Fibroblast of skin of back (primary cell): ENCODE measurements at places on chromosomes 6 and 20.

DNA sequence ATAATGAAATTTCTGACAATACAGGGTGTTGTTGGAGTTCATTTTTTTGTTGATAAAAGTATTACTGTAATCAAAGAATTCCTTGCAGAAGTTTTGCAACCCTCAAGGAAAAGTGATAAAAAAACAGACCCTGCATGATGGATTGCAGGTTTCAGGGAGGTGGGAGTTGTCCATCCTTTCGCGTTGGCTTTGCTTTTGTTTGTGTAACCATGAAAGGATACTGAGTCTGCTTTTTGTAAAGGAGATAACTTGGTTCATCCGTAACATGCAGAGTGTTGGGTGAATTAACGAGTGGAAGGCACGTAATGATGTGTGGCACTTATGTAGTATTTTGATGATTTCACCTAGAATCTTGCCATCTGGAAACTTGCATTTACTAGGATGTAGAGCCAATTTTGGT, 23.6 kb downstream of the FOXO3 start:
- no peak for DNase-seq

- DNase-seq: no peak
Measured at GRCh38 chr6:165229216-165229615, 80.2 kb downstream of the C6orf118 start.

DNA sequence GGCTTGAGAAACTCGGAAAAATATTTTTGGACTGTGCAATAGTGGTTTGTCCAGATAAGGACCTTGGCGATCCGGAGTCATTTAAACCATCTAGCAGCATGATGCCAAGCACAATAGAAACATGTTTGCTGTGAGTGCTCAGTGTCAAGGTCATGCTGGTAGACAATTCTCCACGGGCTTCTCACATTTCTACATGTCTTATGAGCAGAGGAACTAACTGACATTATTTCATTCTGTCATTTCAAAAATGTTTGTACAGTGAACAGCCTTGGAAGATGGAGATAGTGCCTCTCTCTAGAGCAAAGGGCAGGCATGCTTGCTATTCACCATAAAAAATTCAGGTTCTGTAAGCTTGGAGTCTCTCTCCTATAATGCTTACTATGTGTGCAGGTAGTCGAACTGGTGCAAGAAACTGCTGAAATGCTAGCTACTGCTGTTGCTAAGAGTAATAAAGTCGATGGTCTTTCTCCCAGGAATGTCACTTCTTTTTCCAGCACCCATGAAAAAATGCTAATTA, 25.4 kb upstream of the CCN2 start:
- DNase-seq: peak; percentile 92

DNA sequence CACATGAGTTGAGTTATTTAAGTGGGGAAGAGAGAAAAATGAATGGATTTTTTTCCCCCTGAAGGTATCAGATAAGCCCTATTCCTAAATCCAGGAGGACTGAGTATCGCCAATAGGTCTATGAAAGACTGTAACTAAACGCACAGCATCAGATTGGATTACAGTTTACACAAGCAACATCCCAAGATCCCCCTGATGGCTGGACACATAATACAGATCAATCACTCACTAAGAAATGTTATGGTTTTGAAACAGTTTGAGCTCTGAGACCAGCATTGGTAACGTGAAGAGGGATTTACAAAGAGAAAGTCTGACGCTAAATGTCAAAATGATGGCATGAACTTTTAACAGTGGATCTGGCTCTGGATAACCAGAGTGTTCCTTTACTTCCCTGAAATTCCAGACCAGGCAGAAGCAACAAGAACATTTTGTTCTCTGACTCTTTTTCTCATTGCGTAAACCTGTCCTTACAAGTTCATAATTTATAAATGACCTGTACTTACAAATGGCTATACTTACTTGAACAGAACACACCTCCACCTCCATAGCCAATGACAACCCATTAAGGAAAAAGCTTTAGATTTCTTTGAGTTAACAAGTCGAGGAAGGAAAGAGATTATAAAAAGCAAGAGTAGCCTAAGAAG, 131.8 kb upstream of the BEND3 start:
- no peak for DNase-seq

DNA sequence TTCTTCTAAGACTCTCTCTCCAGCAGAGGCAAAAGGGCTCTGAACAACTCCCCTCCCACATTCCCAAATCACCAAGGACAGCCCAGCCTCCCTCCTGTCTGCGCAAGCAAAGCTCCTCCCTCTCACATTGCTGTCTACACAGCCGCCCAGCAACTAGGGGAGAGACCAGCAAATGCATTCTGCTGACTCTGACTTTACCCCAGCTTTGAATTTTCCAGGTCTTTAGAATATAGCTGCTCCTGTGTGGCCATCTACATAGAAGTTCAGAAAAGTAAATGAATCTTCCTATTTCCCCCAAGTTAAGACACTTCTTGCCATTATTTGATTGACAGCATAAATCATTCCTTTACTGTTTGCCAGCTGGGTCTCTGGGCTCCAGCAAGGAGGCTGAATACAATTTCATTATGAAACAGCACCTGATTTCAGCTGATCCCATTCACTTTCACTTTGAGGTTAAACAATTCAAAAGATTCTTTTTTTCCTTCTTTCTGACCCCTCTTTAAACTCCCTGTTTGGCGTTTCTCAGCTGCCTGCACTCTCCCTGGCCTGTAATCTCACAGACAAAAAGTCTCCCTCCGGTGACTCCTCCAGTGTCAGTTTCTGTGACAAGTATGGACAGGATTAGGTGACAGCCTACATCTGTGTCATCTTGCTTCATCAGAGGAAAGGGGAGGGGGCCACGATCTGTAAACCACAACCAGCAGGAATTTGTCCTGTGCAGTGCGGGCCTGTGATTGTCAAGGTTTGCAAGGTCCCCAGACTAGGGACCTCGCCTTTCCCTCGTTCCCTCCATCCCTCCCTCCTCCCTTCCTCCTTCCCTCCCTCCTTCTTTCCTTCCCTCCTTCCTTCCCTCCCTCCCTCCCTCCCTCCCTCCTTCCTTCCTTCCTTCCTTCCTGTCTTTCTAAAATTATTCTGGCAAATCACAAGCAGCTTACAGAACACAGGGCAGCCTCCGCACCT, 205.6 kb upstream of the RIN2 start:
- DNase-seq: peak; percentile 27

DNA sequence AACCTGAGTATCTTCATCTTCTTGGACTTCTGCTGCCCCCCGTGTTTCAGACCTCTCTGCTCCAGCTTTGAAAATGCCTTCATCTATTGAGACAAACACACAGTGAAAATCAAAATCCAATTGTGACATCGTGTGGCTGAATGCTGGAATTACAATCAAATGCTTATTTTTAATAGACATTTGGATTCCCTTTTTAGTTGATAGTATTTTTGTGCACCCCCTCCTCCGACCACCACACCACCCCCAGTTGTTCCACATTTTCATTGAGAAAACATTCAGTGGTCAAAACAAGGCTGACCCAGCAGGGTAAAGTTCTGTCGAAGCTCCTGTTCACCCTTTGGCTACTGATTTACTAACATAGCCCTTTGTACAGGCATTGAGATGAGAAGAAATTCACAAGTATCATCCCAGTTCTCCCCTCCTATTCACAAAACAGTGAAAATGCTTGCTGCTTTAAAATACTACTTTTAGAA, 79.0 kb downstream of the NRSN1 start:
- DNase-seq: peak; percentile 39

DNA sequence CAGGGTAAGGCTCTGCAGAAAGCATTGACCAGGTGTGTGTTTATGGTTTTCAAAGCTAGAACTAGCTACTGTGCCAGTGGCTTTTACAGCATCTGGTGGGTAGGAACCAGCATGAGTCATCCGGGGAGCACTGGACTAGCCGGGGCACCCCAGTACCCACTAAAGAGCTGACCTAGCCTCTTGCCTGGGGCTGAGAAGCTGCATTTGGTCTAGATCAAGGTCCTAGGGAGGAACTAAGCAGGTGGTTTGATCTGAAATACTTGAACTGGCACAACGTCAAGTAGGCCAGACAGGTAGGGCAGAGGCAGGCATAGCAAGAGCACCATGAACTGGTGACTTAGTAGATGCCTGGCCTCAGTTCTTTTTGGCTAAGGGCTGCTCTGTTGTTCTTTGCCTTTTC, 109.8 kb upstream of the PTPRK start:
- no peak for DNase-seq

DNA sequence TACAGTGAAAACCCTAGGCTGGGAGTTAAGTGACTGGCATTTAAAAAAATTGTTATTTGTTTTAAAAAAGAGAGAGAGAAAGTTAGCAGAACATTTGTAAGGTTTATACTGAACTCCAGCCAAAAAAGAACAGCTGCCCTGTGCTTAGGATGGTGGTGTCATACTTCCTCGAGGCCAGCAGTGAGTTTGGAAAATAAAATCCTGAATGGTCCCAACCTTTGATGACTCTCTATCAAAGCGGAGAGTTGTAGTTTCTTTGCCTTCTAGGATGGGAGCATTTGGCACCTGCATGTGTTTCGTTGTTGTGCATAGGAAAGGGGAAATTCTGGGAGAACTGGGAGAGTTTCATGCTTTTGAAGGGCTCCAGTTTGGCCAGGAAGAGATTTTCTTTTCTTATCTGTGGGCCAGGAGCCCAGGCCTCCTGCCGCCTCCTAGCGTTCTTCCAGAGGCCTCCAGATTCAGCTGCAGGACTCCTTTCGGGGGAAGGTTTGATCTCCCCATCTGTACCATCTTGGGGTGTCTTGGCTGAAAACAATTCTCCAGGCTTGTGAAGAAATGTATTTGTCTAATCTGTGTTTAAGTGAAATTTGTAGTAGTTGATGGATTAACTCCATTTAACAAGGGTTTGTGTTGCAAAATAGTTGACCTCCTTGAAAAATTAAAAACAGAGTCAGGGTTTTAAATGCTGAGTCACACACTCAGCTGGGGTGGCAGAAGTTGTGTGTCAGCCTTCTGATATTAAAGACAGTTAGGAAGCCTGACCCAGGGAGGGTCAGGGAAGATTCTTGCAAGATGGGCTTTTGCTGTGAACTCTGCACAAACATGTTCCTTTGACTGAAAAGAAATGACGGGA, 63.4 kb downstream of the TXNDC5 start:
- DNase-seq: peak; percentile 42

DNA sequence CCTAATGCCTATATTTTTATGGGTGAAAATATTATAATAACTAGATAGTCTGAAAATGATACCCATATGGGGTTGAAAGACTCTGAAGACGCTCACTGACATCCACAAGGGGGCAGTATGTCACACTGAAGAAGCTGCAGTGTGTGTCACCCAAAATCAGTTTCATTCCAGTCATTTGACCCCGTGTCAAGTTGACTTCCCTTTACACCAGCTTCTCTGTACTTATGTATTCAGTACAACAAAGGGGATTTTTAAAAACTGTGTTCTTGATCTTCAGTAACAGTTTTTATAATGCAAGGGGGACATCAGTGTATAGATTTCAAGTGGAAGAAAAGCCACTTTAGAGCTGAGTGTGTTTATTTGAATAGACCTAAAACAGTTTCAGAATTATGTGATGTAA, 19.3 kb downstream of the FAXC start:
- peak; percentile 74 for DNase-seq

DNA sequence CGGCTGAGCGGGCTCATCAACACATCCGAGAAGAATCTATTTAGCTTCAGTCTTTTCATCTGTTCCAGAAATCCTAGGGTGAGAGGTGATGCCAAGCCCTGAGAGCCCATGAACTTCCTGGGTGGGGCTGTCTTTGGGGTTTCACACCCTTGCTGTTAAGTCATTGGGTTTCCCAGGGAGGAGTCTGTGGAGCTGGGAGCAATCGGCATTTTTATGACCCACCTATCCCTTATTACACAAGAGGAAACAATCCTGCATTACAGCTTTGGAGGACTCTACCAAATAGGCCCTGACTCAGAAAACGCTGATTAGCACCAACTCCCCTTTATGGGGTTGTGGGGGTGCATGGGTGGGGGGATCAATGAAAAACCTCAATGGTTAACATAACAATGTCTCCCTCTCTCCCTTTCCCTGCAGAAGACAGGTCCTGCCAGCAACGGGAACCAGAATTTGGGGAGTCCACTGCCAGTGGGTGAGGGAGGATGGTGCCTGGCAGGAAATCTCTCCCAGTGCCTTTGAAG, 46.3 kb downstream of the EZR start:
- peak; percentile 25 for DNase-seq

GRCh38 chr20:53425941-53426340, 167.7 kb downstream of the ZNF217 start:
- DNase-seq: no peak

GRCh38 chr6:86888301-86888700, 49.0 kb upstream of the HTR1E start:
- no peak for DNase-seq

- DNase-seq: no peak
Measured at GRCh38 chr6:112951829-112952228, 604.7 kb downstream of the RFPL4B start.

DNA sequence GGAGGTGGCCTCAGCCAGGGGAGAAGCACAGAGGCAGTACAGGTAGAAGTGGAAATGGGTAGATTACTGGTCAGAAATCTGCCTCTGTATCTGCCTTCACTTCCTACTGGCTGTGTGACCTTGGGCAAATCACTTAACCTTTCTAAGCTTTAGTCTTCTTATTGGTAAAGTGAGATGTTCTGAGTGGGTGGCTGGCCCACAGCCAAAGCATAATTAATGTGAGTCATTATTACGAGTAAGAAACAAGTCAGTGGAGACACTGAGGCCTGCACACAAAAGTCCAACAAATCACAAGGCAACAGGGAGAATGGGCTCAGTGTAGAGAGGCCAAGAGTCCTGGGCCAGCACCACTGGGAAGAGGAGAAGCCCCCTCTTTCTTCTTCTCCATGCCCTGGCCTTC, 39.1 kb downstream of the NRN1 start:
- no peak for DNase-seq

GRCh38 chr20:44219170-44219730, 8.7 kb upstream of the OSER1 start:
- DNase-seq: no peak

GRCh38 chr20:52812231-52812847, 159.8 kb upstream of the TSHZ2 start:
- peak; percentile 6 for DNase-seq

GRCh38 chr6:20936949-20937348, 402.7 kb downstream of the CDKAL1 start:
- no peak for DNase-seq

- no peak for DNase-seq
Measured at GRCh38 chr6:14280006-14280510, 162.5 kb downstream of the CD83 start.

DNA sequence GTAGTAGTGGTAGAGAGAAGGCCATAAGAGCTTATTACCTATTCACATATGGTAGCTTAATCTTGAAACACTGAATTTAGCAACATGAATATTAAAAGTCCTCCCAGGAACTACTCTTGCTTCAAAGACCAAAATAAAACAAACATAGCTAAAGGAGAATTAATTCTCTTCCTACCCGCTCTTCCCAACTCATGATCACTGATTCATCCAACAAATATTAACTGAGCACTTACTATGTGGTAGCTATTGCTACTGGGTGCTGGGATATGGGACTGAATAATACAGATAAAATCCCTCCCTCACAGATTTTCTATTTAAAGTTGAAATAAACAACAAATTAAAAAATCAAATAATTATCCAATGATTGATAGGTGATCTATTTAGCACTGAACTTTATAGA, 287.1 kb downstream of the BTBD9 start:
- peak; percentile 65 for DNase-seq

DNA sequence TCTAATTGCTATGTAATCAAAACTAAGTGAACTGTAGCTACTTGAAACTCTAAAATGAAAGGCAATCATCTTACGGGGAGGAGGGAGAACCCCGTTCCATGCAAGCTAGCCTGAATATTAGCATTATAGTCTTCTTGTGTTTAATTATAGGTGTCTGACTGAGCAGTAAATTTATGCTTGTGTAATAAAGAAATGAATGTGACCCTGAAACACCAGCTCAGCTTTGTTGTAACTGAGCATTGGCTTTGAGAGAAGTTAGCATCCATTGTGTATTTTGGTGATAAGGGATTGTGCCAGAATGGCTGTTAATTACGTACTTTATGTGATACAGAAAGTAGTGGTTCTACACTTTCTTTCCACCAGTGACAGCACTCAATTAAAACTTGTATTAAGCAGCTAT, 86.9 kb downstream of the QKI start:
- DNase-seq: no peak
